Heart left ventricle (tissue), 16 donors: ENCODE measurements at places on chromosomes 1 and 21. TPM values are rescaled to one million over a fixed set of nuclear protein-coding genes. Genes with fewer than 3 reads are reported as not detected.
A peak's percentile ranks its signal among the peaks of the same experiment; 100 is the strongest.

CFHR4 gene
- total RNA-seq = not detected

LRRN2 gene
- 4.2 TPM for total RNA-seq

KDM5B gene
- 14.1 TPM for total RNA-seq

HES2 gene
- total RNA-seq = not detected

GRCh38 chr1:227621211-227621610 lies 57.9 kb downstream of the ZNF678 start:
- no peak for DNase-seq

GRCh38 chr1:162087574-162087973 lies 18.1 kb downstream of the NOS1AP start:
- no peak for DNase-seq

DNA sequence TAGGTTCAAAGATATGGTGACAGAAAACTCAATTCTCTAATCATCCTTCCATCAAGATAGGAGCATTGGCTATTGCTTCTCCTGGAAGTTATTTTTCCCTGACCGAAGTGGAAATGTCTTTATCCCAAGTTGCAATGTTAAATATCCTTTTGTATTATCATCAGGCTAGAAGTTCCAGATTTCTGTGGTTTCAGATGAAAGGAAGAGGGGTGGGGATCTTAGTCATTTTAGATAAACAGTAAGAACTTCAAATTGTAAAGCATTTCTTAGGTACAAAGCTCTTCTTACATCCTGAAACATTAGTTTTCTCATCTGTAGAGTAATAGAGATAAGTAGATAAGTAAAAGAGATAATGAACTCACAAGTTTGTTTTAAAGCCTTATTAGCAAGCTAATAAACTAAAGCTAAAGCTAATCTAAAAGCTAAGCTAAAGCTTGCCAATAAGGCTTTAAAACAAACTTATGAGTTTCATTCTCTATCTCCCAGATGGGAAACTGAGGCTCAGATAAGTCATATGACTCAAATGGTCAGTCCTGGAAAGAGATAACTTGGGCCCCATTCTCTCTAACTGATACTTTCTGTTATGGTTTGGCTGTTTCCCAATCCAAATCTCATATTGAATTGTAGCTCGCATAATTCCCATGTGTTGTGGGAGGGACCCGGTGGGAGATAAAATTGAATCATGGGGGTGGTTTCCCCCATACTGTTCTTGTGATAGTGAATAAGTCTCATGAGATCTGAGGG lies 99.2 kb upstream of the KCNK2 start:
- no peak for DNase-seq

DNA sequence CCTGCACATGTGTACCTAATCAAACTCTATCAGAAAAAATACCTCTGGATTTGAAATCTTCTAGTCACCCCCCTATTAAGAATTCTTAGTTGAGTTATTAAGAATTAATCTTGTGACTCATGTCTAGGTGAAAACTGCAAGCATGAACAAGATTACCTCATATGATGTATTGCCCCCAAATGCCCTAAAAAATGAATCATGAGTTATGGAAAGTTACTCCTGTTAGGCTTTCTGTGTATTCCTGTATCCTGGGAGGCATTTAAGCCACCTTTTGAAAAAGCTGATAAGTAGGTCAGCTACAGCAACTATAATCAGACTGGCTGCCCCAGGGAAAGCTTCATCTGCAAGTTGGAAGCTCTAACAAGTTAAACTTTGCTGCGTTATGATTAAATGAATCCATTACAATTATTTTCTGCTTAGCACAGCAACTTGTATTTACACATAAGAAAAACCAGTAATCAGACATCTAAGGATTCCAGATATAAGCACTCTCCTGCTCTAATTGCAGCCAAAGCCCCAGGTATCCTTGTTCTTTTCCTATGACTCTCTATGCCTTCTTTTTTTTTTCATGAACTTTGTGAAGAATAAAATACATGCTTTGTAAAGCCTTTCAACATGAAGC lies 147.7 kb downstream of the NTPCR start:
- DNase-seq = no peak

DNA sequence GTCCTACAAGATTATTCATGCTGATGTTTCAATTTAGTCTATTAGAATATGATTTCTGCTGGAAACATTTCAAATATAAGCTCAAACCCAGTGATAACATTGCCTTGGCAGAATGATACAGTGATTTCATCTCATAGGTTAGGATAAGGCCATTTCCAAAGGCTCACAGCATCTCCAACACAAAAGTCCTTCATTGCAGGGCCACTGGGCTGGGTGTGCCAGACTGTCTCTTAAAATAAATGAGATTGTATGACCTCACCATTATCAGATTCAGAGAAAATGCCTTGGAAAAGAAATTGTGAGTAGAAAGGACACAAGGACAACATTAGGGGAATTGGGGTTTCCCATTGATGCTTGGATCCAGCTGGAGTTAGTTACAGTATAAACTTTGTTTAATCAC lies 30.4 kb downstream of the NGF start:
- DNase-seq = no peak

GRCh38 chr1:3179471-3179870 lies 110.5 kb downstream of the PRDM16 start:
- no peak for DNase-seq

GRCh38 chr21:23968008-23968407 lies 1639.3 kb downstream of the MRPL39 start:
- DNase-seq = no peak

DNA sequence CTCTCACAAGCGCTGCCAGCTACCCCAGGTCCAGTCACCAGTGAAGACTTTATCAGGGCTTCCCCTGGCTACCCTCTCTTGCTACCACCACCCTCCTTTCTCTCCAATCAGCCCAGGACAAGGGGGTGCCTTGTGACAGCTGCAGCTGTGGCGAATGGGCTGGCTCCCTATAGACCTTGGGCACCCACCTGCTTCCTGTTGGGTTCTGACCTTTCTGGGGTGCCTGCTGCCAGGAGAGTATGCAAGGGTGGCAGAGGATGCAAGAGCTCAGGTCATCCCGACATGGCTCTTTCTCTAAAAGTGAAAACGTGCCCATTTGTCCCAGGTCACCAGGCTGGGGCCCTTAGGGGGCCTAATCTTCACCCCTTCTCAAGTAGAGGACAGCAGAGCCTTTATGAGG lies 6.6 kb downstream of the KLHDC8A start:
- no peak for DNase-seq

- no peak for DNase-seq
These were observed 57.8 kb downstream of the EDARADD start for GRCh38 chr1:236451796-236452373.

DNA sequence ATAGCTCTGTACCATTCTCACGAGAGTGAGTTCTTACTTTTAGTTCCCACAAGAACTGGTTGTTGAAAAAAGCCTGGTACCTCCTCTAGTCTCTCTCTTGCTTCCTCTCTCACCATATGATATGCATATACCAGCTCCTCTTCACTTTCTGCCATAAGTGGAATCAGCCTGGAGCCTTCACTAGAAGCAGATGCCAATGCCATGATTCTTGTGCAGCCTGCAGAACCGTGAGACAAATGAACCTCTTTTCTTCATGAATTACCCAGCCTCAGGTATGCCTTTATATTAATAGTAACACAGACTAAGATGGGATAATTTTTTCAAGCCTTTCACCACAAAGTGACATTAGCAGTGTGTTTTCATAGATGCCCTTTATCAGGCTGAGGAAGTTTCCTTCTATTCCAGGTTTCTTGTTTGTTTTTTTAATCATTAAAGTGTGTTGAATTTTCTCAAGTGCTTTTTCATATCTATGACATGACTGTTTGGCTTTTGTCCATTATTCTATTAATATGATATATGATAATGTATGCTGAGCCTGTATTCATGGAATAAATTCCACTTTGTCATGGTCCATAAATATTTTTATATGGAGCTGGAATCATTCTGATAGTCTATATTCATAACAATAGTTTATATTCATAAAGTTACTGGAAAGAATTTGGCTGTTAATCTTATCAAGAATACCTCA lies 40.7 kb upstream of the C1orf185 start:
- DNase-seq = no peak

DNA sequence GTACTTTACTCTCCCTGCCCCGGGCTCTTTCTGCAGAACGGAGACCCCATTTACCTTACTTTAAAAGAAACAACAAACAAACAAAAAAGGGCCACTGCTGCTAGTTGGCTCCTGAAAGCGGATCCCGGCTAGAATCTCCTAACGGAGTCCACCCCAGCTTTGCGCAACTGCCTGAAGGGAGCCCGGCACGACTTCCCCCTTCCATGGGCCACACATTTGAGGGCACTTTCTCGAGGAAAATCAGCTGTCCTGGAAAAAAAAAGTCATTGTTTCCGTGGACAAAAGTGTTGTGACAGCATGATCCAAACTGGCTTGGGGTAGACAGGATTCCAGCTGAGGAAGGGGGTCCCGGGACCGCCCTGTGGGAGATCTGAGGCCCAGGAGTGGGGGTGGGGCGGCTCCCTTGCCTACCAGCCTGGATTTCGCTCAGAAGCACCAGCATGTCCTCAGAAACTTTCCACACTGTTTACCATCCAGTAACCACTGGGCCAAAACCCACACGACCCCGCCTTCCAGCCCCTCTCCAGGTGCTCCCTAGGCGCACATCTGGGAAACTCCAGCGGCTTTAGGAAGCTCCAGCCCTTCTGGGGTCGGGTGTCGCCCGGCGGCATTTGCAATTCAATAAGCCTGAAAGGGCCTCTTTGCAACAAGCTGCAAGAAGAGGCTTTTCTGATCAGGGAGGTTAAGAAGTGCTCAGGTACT lies 4.8 kb downstream of the RIPK4 start:
- DNase-seq = peak; percentile 45

DNA sequence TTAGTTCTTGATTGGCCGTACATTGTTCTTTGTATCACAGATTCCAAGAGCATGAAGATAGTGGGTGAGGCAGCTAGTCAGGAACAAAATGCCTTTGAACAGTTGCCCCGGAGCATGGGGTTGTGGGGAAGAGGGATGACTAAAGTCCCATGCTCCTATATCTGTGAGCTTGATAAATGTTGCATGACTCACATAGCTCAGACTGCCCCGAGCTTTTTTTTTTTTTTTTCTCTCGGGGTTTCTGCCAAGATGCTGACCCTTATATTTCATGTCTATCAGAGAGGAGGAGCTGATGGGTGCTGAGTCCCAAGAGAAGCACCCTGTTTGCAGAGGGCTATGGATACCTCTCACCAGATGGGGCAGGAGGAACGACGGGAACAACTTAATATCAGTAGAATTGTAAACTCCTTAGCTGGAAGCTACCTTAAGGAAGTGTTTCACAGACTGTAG lies 40.6 kb downstream of the SRRM1 start:
- DNase-seq = no peak

DNA sequence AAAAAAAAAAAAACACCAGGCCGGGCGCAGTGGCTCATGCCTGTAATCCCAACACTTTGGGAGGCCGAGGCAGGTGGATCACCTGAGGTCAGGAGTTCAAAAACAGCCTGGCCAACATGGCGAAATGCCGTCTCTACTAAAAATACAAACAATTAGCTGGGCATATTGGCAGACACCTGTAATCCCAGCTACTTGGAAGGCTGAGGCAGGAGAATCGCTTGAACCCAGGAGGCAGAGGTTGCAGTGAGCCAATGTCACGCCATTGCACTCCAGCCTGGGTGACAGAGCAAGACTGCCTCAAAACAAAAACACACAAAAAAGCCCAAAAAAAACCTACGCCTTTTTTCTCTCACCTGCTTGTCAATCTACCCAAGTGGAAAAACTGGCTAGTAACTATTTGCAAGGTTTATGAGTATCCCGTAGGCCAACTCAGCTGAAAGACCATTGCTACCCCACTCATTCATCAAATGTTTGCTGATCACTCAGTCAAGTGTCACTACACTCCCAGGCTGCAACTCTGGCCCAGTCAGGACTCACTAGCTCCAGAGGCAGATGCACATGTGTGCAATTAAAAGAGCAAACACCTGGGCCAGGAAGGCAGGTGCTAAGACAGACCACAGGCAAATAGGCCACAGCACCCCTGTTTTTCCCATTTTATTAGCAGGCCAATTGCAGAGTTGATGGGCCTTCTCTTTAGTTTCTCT lies 2.0 kb downstream of the CSRP1 start:
- no peak for DNase-seq

DNA sequence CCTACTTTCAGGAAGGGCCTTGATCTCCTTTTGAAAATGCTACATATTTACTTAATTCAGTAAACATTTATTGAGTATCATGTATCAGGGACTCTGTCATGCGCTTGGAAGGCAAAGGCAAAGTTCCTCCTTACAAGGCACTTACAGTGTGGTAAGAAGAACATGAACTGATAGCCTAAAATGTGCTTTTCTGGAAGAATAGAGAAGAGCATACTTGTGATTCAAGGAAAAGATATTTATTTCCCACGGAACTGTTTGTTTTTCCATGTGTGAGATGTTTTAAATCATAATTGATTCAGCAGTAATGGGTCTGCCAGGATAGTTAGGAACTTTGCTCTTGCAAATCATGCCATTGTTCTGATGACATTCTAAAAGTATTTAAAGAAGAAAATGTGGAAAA lies 110.1 kb upstream of the ZNHIT6 start:
- DNase-seq = no peak

- DNase-seq = no peak
These were observed 45.0 kb downstream of the GPR88 start for GRCh38 chr1:100582943-100583342.

DNA sequence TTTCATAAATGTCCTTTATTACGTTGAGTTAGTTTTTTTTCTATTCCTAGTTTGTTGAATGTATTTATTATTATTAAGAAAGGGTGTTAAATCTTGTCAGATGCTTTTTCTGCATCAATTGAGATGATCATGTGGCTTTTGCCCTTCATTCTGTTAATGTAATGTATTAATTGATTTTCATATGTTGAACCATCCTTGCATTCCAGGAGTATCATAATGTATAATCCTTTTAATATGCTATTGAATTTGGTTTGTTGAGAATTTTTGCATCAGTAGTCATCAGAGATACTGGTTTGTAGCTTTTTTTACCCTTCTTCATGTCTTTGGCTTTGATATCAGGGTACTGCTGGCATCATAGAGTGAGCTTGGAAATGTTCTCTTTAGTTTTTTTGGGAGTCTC lies 100.0 kb downstream of the POFUT2 start:
- DNase-seq = no peak

GRCh38 chr1:21633992-21634805 lies 35.0 kb downstream of the RAP1GAP start:
- no peak for DNase-seq

GRCh38 chr1:57026624-57027354 lies 61.0 kb upstream of the C8B start:
- no peak for DNase-seq

DNA sequence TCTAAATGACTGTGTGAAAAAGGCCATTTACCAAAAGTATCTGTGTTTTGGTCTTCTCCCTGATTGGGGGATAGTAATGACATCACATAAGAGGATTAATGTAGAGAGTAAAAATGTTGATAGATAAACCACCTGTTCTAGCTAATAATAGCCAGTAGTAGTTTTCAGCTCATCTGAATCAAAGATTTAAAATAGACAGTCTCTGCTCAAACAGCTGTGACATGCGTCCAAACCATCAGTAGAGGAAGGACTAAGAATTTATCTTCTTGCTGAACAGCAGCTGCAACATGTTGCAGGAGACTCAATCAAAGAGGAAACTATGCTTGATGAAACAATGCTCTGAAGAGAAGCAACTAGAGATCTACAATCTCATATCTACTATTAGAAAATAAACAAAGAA lies 21.4 kb downstream of the TMPRSS15 start:
- no peak for DNase-seq

- DNase-seq = no peak
These were observed 46.7 kb downstream of the OLIG1 start for GRCh38 chr21:33116676-33117075.

GRCh38 chr1:37764414-37764825 lies 500 bp downstream of the EPHA10 start:
- DNase-seq = no peak
